ENCODE measurements at places on chromosomes 7 and 10. TPM values are rescaled to one million over a fixed set of nuclear protein-coding genes. Genes with fewer than 3 reads are reported as not detected.

ASCC1 gene
- total RNA-seq = 52.5 TPM

DLX5 gene
- total RNA-seq = not detected

IDI2 gene
- not detected for total RNA-seq

CCDC146 gene
- total RNA-seq = 1.0 TPM

ANKRD61 gene
- 0.17 TPM for total RNA-seq

TRPV5 gene
- total RNA-seq = not detected

SPDYE16 gene
- total RNA-seq = 0.19 TPM

FGL2 gene
- 0.65 TPM for total RNA-seq

PILRA gene
- total RNA-seq = 0.76 TPM

HYAL4 gene
- 0.34 TPM for total RNA-seq

Measured in activated CD4-positive, alpha-beta memory T cell treated with anti-CD3 and anti-CD28 coated beads for 36 hours (primary cell).